RWPE1 (cell line): ENCODE measurements at places on chromosomes 2 and 18.
A peak's percentile ranks its signal among the peaks of the same experiment; 100 is the strongest.

DNA sequence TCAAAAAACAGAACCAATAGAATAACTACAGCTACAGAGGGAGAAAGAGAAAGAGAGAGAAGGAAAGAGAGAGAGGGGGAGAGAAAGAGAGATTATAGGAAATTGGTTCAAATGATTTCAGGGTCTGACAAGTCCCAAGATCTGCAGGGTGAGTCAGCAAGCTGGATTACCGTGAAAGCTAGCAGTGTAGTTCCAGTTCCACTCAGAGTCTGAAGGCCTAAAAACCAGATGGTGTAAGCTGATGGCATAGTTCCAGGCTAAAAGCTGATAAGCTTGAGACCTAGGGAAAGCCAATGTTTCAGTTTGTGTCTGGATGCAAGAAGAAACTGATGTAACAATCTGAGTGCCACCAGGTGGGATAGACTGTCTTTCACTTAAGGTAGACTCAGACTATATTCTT lies 397.7 kb downstream of the TRIB2 start:
- no peak for DNase-seq

DNA sequence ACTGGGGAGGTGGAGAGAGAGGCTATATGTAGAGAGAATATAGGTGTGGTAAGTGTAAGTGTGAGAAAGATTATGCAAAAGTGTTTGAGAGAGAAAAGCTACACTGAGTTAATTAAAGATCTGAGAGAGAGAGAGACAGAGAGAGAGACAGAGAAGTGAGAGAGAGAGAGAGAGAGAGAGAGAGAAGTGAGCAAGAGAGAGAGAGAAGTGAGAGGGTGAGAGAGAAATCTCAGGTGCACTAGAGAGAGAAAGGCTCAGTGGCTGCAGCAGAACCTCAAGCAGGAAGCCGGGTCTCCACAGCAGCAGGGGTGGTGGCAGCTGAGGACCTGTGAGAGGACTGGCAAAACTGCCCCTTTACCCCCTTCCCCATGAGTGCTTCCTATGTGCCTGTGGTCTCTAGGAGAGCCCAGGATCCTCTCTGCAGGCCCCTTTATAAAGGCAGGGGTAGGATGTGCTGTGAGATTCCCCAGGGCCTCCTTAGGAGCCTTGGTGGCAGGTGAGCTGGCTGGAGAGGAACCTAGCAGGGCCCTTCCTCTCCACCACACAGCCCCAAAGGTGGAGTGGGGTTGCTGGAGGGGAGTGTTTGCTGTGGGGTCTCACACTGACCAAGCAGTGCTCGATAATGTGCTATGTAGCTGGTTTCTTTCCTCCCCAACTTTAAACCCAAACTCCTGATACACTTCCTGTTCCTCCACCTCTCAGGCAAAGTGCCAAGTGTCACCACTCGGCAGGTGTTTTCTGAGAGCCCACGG lies 52.6 kb downstream of the SLC4A5 start:
- DNase-seq = no peak

DNA sequence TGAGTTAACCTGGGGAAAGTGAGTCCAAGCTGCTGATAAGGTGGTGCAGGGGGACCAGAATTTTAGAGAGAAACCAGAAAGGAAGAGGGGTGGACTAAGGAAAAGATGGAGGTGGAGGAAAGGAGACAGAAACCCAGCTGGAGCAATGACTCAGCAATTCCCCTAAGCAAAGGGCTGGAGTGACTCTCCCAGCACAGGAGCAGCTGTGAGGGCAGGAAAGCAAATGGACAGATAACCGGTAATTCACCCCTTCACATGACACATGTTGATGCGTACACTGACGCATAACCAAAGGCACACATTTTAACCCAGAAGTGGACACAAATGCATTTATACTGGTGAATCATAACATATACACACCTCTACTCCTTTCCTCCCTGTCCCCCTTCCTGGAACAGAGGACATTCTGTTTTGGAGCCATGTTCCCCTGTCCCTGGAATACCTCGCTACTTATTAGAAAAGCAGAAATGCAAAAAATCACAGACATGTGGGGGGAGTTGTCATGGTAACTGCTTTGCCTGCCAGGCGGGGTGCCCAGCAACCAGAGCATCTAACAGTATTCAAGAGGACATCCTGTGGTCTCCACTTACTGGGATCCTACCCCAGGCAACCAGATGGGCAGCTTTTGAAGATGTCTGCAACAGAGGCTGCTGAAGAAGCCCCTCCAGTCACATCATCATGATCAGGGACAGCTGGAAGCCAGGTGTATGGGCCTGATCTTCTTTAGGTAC lies 4.7 kb downstream of the CDK5R2 start:
- DNase-seq = peak; percentile 48

- no peak for DNase-seq
Observed at GRCh38 chr18:12904012-12904516, 20.0 kb upstream of the PTPN2 start.

GRCh38 chr2:172196768-172197431 lies 94.2 kb upstream of the DLX2 start:
- DNase-seq = peak; percentile 93

DNA sequence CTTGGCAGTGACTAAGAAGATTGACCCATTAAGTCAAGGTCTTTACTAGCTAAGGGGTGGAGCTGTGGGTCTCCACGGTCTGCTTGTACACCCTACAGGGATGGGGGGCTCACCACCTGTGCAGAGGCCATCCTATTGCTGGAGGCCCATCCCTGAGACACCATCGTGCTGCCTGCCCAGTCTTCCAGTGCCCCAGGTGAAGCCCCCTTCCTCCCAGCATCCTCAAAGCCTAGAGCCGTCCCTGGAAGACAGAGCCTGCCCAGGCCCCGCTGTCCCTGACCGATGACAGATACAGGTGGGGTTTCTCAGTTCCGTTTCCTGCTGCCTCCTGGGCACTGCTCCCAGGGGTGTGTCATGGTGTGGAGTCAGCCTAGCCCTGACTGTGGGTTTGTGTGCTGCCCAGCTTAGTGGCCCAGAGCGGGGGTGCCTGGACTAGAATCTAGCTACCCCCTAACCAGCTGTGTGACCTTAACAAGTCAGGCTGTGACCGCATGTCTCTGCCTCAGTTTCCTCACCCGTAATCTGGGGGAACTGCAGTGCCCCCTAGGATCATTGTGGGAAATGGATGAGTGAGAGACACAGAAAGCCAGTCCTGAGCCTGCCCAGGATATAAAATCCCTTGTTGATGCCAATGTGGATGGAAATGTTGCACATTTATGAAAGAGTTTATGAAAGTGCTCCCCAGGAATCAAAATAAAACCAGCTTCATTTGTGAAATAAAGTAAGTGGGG lies 2.0 kb downstream of the OTOS start:
- no peak for DNase-seq

DNA sequence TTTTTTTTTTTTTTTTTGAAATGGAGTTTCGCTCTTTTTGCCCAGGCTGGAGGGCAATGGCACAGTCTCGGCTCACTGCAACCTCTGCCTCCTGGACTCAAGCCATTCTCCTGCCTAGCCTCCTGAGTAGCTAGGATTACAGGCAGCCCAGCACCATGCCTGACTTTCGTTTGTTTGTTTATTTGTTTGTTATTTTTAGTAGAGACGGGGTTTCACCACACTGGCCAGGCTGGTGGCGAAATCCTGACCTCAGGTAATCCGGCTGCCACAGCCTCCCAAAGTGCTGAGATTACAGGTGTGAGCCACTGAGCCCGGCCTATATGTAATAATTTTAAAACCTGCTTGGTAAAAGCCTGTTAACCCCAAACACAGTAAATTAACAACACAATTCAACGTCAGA lies 435.7 kb downstream of the LRRTM4 start:
- DNase-seq = no peak

- no peak for DNase-seq
Observed at GRCh38 chr2:61995065-61995464, 89.6 kb downstream of the COMMD1 start.

GRCh38 chr2:110994250-110994961 lies 126.3 kb upstream of the BCL2L11 start:
- DNase-seq = no peak

DNA sequence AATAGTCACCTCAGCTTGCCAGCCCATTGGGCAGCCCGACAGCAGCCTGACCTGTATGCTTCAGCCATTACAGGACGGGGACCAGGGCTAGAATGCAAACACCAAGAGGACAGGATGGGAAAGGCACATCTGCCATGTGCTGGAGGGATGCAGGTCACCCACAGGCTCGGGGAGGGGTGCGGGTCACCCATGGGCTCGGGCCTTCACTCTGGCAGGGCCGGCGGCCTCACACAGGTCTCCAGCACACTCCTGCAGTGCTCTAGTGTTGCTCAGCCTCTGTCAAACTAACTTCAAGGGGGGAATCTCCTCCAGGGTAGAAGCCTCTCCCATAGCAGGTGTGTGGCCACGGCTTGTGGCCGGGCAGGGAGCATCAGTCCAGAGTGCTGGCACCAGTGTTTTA lies 222.5 kb downstream of the SEPTIN10 start:
- no peak for DNase-seq

GRCh38 chr18:58349650-58350049 lies 279.2 kb downstream of the ALPK2 start:
- DNase-seq = no peak

GRCh38 chr18:63440219-63440618 lies 17.9 kb upstream of the VPS4B start:
- no peak for DNase-seq

DNA sequence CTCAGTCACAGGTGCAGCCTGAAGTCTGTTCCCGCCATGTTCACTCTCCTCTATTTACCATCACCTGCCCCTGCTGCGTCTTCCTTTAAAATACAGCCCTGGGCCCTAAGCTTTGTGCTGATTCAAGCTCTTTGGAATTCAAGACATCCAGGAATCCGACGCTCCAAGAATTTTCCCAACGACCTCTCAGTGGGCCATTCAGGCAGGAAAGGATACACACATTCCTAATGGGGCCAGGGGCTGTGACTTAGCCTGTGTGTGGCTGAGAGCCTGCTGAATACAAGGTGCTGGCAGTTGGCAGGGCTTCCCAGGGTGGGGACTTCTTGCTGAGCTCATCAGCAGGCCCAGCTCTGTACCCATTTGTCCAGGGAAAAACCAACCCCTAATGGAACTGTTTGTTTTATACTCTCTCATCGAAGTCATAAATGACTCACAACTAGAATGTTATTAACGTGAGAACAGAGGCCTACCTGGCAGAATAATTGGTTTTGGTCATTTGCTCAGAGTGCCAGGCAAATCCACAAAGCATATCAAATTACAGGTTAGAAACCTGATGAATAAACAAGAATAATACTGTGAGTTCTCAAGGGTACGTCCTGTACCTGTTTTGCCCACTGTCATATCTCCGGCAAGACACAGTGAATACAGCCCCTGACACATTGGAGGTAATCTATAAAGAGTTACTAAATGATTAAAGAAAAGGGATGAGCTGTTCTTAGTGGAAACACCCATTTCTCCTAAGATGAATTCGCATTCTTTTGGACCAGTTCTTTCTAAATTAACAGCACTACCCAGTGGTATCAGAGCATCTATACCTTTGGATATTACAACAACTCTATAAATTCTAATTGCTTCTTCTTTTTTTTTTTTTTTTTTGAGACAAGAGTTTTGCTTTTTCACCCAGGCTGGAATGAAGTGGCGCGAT lies 12.6 kb upstream of the KCMF1 start:
- DNase-seq = peak; percentile 95

GRCh38 chr2:237075749-237076599 lies 9.7 kb upstream of the COPS8 start:
- DNase-seq = no peak

GRCh38 chr2:28506112-28506910 lies 10.5 kb downstream of the PLB1 start:
- DNase-seq = no peak

DNA sequence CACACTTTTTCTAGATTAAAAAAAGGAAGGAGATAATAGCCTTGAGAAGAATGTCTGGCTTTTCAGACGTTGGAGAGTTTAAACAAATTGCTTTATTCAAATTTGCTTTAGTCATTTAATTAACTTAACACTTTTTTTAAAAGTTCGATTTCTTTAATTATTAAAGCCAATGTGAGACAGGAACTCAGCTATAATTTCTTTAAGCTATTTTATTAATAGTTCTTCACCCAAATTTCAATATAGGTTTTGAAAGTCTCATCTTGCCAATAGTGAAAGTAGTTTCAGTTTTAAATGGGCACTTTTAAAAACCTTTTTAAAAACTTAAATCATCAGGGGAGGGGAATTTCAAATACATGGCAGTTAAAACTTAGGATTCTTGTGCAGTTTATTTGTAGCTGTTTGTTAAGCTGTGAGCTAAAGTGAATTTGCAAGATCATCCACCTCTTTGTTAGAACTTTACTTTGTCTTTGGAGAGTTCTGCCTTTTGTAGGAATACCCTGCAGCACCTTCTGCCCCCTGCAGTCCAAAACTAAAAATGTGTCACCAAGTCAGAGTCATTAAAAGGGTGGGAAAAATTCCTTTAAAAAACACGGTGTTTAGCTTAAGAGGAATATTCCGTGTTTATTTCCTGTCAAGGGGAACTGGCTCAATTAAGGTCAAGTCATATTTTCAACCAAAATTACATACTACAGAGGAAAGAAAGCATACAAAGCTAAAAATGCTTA lies 4.6 kb downstream of the TGIF1 start:
- no peak for DNase-seq

GRCh38 chr2:237726401-237726830 lies 72.2 kb upstream of the RBM44 start:
- DNase-seq = no peak

DNA sequence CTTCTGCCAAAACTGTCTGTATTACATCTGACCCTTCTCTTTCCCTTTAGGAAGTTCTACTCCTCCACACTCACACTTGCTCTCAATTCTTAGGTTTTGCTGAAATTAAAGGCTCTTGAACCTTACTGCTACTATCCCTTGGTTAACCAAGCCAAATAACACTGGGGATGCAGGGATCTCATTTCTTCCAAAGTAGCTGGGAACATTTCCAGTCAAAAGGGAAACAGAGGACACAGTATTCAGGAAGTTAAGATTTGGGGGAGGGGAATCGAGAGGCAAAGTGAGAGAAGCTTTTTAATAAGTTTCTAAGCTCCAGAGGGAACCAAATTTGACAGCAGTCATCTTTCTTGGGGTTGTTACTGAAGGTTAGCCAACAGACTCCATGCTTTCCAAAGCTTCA lies 6.2 kb downstream of the SEPTIN2 start:
- DNase-seq = no peak

DNA sequence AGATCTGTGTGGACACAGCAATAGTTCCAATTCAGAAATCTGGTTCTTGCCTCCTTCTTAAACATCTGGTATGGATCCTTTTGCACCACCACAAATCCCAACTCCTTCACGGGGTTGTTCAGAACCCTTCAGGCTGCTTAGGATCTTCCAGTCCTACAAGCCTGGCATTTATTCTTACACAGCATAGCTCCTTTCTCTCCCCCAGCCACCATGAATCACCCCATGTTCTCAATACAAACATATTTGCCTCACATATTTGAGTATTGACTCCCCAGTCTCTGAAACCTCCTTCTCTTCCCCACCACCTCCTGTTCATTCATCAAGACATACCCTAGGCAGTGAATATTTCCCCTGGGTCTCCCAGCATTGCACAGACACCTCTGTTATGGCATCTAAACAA lies 155.2 kb downstream of the ALK start:
- DNase-seq = peak; percentile 23

- no peak for DNase-seq
Observed at GRCh38 chr2:113142290-113142689, 14.9 kb downstream of the IL1RN start.
